ENCODE measurements at places on chromosomes 13 and 19. TPM values are rescaled to one million over a fixed set of nuclear protein-coding genes. Genes with fewer than 3 reads are reported as not detected.

DNA sequence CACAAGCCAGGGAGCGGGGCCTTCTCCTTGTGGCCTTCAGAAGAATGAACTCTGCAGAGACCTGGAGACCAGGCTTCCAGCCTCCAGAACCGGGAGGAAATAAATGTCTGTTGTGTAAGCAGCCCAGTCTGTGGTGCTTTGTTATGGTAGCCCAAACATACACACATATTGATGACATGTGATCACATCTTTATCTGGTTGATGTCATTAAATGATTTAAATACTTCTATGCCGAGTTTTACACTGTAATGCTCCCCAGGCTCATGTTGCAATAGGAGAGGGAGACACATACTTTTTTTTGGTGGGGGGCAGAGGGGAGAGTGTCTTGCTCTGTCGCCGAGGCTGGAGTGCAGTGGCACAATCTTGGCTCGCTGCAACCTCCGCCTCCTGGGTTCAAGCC, 188.0 kb upstream of the IRS2 start:
- DNase-seq: peak; percentile 38

DNA sequence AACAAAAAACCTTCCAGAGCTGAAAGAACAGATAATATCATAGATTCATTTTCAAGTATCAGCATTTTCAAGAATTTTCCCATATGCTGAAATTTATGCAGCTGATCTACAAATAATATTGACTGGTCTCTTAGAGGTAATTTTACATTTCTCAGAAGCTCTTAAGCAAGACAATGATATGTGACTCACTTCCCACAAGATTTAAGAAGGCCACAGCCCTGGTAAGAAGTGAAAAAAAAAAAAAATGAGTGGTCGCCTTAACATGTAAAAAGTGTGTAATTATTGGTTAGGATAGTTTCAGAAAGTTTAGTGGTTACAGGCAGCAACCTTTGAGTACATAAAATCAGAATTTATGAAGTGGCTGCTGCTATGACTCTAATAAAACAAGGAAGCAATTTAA, 54.5 kb downstream of the NUFIP1 start:
- DNase-seq: no peak

GRCh38 chr13:111654531-111654930, 334.1 kb downstream of the TEX29 start:
- no peak for DNase-seq

GRCh38 chr13:108834193-108834592, 204.8 kb downstream of the MYO16 start:
- no peak for DNase-seq

The FGF22 gene
- 0.37 TPM for total RNA-seq

The C19orf18 gene
- 1.7 TPM for total RNA-seq

The BRD4 gene
- 41.0 TPM for total RNA-seq

The PSMD8 gene
- total RNA-seq: 603 TPM

DNA sequence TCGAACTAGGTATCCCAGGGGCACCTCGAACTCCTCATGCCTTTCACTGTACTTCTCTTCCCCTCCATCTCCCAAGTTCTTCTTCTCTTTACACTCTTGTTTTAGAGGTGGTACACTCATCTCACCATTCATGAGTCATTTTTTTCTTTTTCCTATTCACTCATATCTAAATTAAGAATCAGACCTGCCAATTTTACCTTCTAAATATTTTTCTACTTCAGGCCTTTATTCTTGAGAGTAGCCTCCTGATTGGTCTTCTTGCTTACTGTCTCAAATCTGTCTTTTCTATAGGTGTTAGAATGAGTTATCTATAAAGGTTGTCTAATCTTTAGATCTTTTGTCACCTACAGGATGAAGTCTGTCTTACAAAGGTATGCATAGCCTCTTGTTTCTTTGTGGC, 20.7 kb downstream of the TDRD3 start:
- no peak for DNase-seq
